Activated CD4-positive, alpha-beta T cell treated with anti-CD3 and anti-CD28 coated beads, Interleukin-2, amount 10 ng/mL, durations not matched to agents 24 days and 14 days (primary cell): ENCODE measurements at places on chromosomes 12 and 14.

- DNase-seq = no peak
Measured at GRCh38 chr12:51186465-51187085, 13.6 kb upstream of the TFCP2 start.

- DNase-seq = no peak
Measured at GRCh38 chr12:113896194-113896593, 69.9 kb downstream of the RBM19 start.

GRCh38 chr12:32477714-32478113, 78.4 kb downstream of the FGD4 start:
- DNase-seq = no peak

DNA sequence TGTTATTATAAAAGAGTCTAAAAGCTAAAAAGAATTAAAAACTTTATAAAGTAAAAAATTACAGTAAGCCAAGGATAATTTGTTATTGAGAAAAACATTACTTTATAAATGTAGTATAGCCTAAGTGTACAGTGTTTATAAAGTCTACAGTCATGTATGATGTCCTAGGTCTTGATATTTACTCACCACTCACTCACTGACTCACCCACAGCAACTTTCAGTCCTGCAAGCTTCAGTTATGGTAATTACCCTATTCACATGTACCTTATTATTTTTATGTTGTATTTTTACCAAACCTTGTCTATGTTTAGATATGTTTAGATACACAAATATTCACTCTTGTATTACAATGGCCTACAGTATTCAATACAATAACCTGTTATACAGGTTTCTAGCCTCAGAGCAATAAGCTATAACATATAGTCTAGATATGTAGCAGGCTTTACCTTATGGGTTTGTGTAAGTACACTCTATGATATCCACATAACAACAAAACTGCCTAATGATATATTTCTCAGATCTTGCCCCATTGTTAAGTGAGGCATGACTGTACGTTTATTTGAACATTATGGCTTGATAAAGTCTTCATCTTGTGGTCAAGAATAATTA, 113.7 kb upstream of the KITLG start:
- no peak for DNase-seq

- peak; percentile 82 for DNase-seq
Measured at GRCh38 chr14:104865631-104866441, 768 bp downstream of the CEP170B start.

- no peak for DNase-seq
Measured at GRCh38 chr12:52323001-52323400, 1.8 kb upstream of the KRT83 start.

- DNase-seq = no peak
Measured at GRCh38 chr14:101191721-101192660, 288.5 kb upstream of the RTL1 start.

DNA sequence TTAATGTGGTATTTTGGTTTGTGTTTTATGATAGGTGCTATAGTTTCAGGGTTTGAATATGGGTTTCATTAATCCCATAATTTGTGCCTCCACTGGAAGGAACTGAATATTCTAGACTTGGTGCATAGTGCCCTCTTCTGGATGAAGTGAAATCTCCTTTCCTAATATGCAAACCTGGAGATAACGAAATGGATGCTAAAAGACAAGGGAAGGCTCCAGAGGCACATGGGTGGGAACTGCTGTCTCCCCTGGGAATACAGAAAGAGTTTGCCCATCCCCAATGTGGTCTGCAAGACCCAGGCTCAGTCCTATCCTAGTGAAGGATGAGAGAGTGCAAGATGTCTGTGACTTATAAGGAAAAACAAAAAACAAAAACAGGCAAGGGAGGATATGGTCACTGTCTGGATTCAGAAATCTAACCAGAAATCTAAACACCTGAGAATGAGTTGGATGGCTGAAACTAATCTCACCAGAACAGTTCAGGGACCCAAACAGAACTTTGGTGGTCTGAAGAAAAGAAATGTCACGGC, 142.3 kb upstream of the TMPO start:
- peak; percentile 67 for DNase-seq

DNA sequence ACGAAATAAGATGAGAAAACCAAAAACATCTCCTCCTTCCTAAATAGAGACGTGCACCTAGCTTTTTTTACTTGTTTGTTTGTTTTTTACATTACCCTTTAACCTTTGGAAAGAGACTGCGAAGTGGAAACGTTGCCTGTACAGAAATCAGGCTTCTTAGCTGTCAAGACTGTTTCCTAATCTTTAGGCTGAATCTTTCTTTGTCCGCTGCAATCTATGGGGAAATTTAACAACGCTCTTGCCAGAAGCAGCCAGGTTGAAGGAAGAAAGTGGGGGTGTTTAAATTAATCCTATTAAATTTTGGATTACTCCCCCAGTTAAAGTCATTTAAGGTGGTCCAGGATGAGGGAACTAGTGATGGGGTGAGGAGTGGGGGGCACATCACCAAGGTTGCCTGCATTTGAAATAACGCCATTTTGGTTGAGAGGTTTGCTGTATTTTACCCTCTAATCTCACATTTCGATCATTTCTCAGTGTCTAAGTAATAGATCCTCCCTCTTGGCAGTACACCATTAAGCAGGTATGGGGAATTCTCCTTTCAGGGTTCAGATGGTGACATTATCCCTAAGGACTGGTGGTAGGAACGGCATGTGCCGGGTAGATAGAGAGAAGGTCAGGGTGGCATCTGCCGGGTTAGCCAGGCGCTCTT, 2.6 kb downstream of the FLRT2 start:
- DNase-seq = no peak

- no peak for DNase-seq
Measured at GRCh38 chr12:58678753-58679152, 241.6 kb downstream of the LRIG3 start.

- no peak for DNase-seq
Measured at GRCh38 chr12:24522736-24523135, 426.2 kb downstream of the BCAT1 start.

GRCh38 chr14:20751963-20752562, 6.4 kb downstream of the EDDM3A start:
- DNase-seq = no peak

- no peak for DNase-seq
Measured at GRCh38 chr14:101064121-101064661, 160.7 kb upstream of the RTL1 start.

- no peak for DNase-seq
Measured at GRCh38 chr14:30272848-30273832, 285.8 kb upstream of the G2E3 start.

- DNase-seq = no peak
Measured at GRCh38 chr14:74902941-74903705, 19.9 kb downstream of the RPS6KL1 start.

GRCh38 chr12:46554460-46554859, 181.9 kb upstream of the SLC38A2 start:
- no peak for DNase-seq

DNA sequence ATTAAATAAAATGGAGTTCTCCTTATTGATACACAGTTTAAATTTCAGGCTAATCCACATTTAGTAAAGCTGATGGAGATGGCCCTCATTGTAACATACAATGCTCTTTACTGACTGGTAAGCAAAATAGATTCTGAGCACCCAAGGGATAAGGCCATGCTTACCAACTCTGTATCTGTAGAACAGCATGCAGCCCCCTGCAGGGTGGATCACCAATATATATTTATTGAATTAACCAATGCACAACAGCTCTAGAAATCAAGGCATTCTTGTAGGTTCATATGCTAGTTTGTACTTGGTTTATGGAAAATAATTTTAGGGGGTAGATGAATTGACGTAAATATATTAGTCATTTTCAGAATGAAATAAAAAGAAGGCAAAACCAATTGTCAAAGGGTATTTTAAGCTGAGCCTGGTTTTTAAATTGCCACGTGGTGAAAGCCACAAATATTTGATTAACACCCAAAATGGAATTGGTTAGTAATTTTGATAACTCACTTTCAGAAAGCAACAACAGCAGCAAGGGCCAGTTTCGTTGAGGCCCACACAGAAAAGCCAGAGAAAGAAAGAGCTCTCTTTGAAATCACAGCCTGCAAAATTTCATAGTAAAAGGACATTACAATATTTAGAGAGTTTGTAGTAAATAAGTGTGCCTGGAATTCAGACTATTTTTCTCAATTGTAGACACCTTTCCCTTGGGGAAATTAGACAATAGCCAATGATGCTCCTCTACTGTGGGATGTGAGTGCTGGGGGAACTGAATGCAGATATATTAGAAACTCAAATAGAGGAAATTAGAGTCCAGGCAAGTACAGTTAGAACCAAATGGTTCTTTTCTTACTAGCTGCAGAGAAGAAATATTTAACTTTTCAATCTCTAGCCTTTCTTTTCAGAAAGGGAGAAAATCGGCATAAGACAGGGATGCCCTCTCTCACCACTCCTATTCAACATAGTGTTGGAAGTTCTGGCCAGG, 216.2 kb upstream of the ABCD2 start:
- no peak for DNase-seq

- no peak for DNase-seq
Measured at GRCh38 chr12:109758426-109759420, 45.1 kb downstream of the FAM222A start.

DNA sequence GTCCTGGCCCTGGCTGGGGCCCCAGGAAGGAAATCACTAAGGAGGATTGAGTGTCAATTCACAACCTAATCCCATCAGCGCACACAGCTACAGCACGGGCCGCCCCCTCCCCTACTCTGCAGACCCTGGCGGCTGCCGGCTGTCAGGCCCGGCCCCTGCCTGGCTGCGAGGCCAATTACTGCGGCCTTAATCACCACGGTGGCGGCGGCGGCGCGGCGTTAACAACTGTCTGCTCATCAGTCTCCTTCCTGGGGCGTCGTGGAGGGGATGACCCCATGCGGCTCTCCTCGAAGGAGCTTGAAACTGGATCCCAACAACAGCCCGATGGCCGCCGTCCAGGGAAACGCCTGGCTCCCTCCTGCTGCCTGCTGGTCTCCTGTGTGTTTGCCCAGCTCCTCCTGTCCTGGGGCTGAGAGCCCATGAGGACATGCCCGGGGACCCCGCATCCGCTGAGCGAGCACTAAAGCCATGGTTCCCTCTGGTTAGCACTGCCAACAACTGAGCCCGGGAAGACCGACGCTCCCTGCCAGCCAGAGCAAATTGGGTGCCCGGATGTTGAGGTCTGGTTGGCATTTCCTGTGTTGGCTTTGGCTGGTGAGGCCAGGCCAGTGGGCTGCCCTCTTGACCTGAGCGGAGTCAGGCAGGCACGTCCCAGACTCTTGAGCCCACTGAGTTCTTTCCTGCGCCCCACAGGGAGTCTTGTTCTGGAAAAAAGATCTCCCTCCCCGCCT, 21.8 kb upstream of the EIF2B2 start:
- DNase-seq = no peak

DNA sequence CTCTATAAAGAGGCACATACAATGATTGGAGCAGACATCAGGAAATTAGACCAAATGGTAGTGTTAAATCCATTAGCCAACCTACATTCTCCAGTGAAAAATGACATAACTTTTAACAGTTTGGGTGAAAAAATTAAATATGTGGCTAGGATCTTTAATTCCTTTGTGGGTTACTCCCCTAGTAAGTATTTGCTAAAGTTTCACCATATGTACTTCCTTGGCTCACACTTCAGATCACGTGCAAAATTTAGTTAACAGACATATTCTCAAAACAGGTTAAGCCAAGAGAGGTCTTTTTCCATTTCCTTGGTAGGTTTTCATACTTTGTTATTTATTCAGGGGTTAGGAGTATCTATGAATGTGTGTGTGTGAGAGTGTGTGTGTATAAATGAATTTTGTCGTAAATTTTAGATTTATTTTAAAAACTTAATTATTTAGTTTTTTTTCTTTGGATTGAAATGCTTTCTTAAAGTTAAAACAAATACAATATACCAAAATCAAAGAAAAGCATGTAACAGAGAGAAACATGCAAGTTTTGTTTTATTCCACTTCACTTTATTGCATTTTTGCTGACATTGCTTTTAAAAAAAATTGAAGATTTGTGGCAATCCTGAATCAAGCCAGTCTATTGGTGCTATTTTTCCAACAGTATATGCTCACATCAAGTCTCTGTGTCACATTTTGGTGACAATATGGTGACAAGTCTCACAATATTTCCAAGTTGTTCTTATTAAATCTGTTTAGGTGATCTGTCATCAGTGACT, 258.7 kb downstream of the FLRT2 start:
- no peak for DNase-seq

- DNase-seq = peak; percentile 48
Measured at GRCh38 chr14:105844810-105845724, 318.7 kb downstream of the TMEM121 start.

GRCh38 chr12:91441993-91442952, 259.7 kb upstream of the DCN start:
- no peak for DNase-seq

- DNase-seq = no peak
Measured at GRCh38 chr14:104210817-104211195, 72.4 kb downstream of the KIF26A start.

GRCh38 chr14:69625299-69626131, 14.1 kb downstream of the SUSD6 start:
- peak; percentile 93 for DNase-seq

DNA sequence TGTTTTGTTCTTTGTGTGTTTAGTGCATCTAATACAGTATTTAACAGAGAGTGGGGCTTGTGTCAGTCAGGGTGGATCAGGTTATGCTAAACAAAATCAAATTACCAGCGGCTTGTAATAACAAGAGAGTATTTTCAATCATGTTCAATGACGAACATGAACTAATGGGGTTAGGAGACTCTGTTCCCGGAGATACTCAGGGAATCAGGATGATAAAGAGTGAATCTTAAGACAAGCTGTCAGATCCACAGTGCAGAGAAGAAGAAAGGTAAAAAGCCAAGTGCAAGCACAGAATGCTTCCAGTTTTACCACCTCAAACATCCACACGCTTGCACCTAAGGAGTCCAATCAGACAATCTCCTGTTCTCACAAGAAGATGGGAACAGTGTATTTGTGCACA, 1331.5 kb upstream of the TMEM132C start:
- DNase-seq = no peak

DNA sequence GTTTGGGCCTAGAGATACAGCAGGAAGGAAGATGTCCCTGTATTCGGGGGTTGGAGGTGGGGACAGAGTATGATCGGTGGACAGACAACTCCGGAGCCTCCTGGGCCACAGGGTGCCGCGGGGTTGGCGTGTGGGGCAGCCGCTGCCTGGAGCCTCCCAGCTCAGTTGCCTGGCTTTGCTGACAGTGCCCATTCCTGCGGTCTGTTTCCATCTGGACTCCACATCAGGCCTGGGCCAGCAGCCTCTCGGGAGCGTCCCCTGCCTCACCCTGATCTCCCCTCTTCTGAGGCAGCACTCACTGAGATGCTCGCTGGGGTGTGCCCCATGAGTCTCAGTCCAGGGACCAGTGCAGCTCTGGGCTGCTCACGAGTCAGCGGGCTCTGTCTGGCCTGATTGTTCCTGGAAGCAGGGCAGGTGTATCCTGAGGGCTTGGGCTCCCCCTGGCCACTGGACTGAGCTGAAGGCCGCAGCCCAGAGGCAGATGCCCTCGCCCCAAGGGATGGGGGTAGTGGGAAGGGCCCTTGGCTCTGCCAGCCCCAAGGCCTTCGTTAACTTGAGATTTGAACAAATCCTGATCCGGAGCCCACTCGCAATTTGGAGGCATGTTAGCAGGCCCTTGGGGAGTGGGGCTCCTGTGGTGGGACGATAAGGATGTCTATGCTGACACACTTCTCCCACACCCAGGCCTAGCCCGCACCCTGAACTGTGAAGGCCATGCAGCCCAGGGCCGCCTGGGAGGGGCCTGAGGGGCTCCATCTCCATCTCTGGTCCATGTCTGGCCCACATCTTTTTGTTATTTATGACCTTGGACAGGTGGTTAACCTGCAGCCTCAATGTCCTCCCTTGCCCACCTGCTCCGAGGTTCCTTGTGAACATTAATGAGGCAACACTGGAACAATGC, 7.5 kb downstream of the HIP1R start:
- DNase-seq = no peak
